ENCODE measurements at places on chromosomes 13 and 19.

GRCh38 chr13:30587231-30587630 lies 30.5 kb upstream of the USPL1 start:
- no peak for DNase-seq

DNA sequence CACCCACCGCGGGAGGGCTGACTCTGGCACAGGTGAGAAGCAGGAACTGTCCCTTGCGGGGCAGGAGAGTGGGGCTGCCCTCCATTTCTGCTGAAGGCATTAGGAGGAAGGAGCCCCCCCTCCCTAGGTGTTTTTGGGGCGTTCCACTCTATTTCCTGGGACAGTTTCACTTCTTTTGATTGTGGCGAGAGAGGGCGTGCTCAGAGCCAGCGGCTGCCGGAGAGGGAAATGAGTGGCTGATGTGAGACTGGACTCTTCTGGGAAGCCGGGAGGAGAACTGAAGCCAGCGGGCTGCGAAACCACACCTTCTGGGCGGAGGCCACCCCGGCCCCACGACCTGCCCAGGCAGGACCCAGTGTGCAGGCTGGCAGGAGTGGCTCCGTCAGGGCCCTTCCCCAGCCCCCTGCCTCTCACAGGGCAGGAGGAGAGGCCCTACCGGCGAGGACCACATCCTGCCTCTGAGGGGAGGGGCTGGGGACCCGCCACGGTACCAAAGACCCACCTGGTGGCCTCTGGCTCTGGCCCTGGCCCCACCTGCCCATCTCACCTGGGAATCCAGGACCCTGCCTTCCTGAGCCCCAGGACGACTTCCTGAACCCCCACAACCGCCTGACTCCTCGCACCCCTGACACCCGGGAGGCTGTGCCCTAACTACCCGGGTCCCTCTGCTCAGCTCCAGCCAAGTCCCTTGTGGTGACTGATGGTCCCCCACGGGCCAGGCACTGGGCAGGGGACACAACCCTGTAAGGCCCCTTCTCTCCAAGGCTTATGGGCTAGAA lies 25.9 kb downstream of the MPND start:
- DNase-seq, result peak; percentile 71

GRCh38 chr19:2083174-2083854 lies 12.8 kb downstream of the MOB3A start:
- DNase-seq, result no peak

DNA sequence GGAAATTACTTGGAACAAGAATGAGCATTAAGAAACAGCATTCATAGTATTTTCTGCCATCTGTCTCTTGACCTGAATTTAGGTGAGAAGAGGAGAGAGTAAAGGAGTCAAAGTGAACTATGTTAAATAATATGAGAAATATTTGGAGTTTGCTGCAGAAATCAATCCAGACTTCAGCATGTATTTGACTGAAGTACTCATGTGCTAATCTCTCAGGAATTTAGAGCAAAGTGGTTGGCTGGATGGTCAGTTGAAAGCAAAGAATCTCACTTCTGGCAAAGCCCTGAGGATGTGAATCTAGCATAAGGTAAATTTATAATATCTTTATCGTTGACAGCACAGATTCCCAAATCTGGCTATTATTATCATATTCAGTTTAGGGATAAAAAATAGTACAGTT lies 394.3 kb downstream of the PCDH17 start:
- DNase-seq, result no peak

DNA sequence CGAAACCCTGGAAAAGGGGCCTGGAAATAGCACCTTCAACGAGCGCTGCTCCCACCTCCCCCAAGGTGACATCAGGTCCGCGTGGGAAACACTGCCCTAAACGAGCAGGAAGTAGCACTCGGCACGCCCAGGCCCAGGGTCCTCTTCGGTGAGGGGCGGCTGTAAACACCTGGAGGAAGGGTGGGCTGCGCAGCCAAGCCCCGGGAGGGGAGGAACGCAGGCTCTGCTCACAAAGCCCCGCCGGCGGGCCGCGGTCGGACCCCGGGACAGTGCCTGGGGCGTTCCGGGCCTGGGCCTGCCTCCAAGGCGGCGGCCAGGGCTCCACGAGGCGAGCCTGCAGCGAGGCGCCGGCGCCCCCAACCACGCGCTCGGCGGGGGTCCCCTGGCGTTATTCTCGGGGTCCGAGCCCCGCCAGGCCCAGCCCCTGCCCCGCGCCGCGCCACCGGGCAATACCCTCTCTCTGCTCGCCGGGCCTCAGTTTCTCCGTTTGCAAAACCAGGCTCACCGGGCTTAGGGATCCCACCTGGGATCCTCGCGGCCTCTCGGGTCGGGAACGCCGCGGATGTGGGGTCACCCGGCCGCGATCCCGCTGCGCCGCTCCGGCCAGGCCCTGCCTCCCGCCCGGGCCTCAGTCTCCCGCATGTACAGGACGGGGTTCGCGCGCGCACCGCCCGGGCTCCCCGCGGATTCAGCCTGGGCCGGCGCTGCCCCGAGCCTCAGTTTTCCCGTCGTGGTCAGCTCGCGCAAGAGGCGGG lies 630 bp downstream of the RNF126 start:
- DNase-seq, result peak; percentile 16

DNA sequence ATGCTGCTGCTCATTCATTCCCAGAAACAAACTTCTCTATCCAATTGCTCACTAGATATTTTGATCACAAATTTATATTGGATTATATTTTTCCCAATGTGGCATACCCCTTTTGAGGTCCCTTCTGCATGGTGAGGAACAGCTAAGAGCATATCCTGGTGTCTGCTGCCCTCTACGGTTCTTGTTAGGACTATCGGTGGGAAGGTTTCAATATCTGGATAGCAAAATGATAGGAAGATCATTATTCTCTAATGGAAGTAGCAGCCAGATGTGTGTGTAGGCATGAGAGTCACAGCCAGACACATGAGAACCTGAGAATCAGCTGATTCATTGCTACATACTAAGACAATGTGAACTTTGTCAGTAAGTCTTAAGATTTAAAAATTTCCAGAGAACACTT lies 1422.4 kb upstream of the MIR17HG start:
- peak; percentile 2 for DNase-seq

Measured in SW480 (cell line).